PC-3 (cell line): ENCODE measurements at places on chromosomes 13 and 19. TPM values are rescaled to one million over a fixed set of nuclear protein-coding genes. Genes with fewer than 3 reads are reported as not detected.

The TTC9B gene
- total RNA-seq, result 0.15 and 0.17 TPM in 2 replicates

The SUPT20H gene
- total RNA-seq, result 16.8 and 18.1 TPM in 2 replicates

The CYP2B6 gene
- total RNA-seq, result not detected in 2 replicates

- peaks cover 24% of the 10 kb centered on the region for H3K4me1 ChIP-seq
- no peaks in the 10 kb centered on the region for H3K27me3 ChIP-seq
- no peaks in the 10 kb centered on the region for H3K36me3 ChIP-seq
These were observed 69.5 kb upstream of the FNDC3A start for GRCh38 chr13:48906200-48906599.

- H3K27me3 ChIP-seq, result no peaks in the 10 kb centered on the region
- DNase-seq, result no peak
- peaks cover 61% of the 10 kb centered on the region for H3K36me3 ChIP-seq
- no peaks in the 10 kb centered on the region for H3K4me1 ChIP-seq
These were observed 125.7 kb downstream of the PTPRS start for GRCh38 chr19:5214902-5215301.

DNA sequence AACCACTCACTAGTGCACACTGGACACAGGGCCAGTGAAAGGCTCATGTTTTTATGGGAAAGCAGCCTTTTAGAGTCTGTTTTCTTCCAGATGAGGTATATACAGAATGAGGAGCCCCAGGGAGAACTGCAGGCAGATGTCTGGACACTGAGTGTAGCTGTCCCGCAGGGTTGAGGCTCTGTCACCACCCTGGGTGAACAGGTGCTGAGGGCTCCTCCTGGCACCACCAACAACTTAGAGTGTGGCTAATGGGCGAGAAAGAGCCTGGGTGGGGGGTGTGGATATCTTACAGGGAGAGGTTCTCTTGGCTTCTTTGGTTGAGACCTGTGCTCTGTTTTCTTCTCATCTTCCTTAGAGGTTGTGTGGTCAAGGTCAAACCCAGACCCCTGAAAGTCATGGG lies 202.1 kb upstream of the GPR12 start:
- H3K27me3 ChIP-seq, result no peaks in the 10 kb centered on the region
- H3K4me1 ChIP-seq, result no peaks in the 10 kb centered on the region
- no peaks in the 10 kb centered on the region for H3K36me3 ChIP-seq
- DNase-seq, result no peak

GRCh38 chr13:41162151-41162550 lies 29.5 kb upstream of the KBTBD6 start:
- H3K36me3 ChIP-seq, result no peaks in the 10 kb centered on the region
- H3K4me1 ChIP-seq, result no peaks in the 10 kb centered on the region
- no peak overlapping the region for H3K4me3 ChIP-seq

DNA sequence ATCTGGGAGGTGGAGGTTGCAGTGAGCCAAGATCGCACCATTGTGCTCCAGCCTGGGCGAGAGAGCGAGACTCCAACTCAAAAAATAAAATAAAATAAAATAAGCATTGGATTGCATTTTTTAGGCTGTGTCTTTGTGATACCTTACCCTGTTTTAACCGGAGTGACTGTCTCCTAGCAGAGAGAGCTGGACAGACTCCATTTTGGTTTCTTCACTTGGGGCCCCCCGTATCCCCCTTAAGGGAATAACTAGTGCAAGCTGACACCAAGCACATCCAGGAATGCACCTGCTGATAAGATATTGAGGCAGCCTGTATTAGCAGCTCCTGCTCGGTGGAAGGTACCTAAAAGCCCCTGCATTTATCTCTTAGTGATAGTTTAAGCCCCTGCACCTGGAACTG lies 20.8 kb upstream of the GPR32 start:
- H3K27me3 ChIP-seq, result peaks cover 27% of the 10 kb centered on the region
- no peaks in the 10 kb centered on the region for H3K36me3 ChIP-seq
- H3K4me3 ChIP-seq, result no peak overlapping the region
- DNase-seq, result no peak

DNA sequence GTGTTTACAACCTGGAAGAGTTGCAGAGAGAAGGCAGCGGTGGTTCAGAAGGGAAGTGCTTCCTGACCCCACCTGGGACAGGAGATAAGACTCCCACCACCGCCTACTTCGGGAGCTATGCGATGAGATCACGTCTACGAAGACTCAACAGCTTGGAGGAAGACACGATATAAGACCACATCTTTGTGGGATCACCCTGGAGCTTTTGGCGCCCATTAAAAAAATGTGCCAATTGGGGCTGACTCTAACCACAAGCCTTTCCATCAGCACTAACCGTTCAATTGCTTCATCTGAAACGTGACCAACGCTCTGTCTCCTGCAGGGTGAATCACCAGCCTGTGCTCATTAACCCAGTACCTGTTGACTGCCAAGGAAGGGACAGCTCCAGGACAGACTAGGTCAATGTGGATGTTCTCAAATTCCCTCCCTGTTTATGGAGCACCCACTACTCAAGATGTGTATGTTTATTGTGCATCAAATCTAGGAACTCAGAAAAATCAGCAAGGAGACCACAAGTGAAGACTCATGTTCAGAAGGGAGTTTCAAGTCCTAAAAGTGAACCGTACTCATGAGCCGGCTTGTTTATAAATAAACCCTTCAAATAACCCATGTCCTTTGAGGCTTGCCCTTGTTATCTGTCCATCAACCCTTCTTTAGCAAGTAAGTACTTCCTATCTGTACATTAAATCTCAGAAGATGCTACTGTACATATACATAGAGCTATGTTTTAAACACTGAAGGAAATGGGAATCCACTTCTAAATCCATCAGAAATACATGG lies 67.5 kb downstream of the LATS2 start:
- no peaks in the 10 kb centered on the region; the same call in none of the 2 replicates for H3K36me3 ChIP-seq
- H3K4me3 ChIP-seq, result no peak overlapping the region
- no peaks in the 10 kb centered on the region for H3K4me1 ChIP-seq
- no peak overlapping the region for H3K27ac ChIP-seq
- no peaks in the 10 kb centered on the region for H3K27me3 ChIP-seq
- no peak for DNase-seq

GRCh38 chr19:11256189-11256588 lies 6.1 kb downstream of the DOCK6 start:
- no peak for DNase-seq
- no peaks in the 10 kb centered on the region for H3K4me1 ChIP-seq
- no peak overlapping the region for H3K27ac ChIP-seq
- H3K36me3 ChIP-seq, result peaks cover 6% of the 10 kb centered on the region; the same call in 1 of the 2 replicates

- H3K27ac ChIP-seq, result no peak overlapping the region
- peak; percentile 14 for DNase-seq
- no peak overlapping the region for H3K4me3 ChIP-seq
- H3K36me3 ChIP-seq, result no peaks in the 10 kb centered on the region
These were observed 108.9 kb downstream of the ZAR1L start for GRCh38 chr13:32206097-32206740.
